ENCODE measurements at places on chromosomes 5 and 9.

- DNase-seq = no peak
These were observed 39.6 kb upstream of the CEP78 start for GRCh38 chr9:78196258-78196657.

DNA sequence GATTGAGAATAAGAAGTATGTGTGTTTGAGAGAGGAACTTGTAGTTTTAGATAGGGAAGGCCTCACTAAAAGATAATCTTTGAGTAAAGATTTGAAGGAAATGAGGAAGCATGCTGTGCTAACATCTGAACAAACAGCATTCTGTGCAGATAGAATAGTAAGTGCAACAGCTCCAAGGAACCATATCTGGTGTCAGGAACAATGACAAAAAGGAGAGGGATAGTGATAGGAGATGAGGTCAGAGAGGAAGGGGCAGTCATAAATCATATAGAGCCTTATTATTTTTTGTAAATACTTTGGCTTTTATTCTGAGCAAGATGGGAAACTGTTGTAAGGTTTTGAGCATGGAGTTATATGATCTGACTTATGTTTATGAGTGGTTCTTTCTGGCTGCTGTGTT, 3.8 kb downstream of the MRPL22 start:
- no peak for DNase-seq

DNA sequence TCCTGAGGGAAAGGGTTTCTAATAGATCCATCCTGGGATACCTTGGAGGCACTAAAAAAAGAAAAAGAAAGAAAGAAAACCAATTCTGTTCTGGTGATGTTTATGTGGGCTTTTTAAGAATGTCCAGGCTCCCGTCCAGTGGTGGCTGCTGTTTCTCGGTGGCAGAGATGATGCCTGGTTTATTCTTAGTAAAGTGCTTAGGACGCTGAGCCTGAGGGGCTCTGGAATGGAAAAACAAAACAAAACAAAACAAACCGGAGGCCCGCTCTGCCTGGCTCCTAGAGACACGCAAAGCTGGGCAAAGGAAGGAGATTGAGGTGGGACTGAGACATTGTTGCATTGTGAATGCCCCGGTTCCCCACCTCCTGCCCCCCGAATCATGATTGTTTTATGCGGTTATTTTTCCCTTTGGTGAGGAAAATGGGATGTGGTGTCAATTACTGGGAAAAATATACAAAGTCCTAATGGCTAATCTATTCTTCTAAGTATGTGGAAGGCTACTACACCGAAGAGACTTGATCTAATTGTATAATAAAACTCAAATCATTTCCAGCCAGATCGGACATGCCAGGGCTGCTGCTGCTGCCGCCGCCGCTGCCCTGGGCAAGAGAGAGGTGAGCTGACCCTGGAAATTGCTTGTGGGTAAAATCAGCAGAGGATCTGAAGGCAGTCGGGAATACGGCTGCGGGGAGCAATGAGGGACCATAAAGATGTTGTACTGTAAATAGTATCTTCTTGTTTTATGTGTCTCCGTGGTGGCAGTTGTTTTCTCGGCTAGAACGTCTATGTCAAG, 644.9 kb downstream of the CCDC171 start:
- DNase-seq = no peak

DNA sequence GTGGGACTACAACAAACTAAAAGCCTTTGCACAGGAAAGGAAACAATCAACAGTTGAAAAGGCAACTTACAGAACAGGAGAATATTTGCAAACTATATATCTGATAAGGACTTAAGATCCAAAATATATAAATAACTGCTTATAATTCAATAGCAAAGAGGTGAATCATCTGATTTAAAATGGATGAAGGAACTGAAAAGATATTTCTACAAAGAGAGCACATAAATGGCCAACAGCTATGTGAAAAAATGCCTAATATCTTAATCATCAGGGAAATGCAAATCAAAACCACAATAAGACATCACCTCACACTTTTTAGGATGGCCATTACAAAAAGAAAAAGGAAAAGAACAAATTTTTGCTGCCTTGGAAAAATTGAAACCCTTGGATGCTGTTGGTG, 100.4 kb downstream of the LURAP1L start:
- no peak for DNase-seq

- DNase-seq = no peak
These were observed 31.4 kb downstream of the FANCC start for GRCh38 chr9:95286151-95286550.

DNA sequence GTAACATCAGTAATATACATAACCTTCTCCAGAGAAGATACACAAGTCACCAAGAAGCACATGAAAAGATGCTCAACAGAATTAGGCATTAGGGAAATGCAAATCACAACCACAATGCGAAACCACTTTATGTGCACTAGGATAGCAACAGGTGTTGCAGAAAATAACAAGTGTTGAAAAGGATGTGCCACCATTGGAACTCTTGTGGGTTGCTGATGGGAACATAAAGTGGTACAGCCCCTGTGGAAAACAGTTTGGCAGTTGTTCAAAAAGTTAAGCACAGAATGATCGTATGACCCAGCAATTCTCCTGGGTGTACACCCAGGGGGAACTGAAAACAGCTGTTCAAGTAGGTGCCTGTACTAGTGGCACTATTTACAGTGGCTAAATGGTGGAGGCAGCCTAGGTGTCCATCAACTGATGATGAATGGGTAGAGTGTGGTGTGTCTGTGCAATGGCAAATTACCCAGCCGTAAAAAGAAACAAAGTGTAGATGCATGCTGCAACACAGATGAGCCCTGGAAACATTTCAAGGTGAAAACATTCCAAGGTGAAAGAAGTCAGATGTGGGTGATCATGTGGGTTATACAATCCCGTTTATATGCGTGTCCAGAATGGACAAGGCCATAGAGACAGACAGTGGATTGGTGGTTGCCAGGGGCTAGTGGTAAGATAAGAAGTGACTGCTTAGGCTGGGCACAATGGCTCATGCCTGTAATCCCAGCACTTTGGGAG, 27.2 kb downstream of the CCDC69 start:
- no peak for DNase-seq

DNA sequence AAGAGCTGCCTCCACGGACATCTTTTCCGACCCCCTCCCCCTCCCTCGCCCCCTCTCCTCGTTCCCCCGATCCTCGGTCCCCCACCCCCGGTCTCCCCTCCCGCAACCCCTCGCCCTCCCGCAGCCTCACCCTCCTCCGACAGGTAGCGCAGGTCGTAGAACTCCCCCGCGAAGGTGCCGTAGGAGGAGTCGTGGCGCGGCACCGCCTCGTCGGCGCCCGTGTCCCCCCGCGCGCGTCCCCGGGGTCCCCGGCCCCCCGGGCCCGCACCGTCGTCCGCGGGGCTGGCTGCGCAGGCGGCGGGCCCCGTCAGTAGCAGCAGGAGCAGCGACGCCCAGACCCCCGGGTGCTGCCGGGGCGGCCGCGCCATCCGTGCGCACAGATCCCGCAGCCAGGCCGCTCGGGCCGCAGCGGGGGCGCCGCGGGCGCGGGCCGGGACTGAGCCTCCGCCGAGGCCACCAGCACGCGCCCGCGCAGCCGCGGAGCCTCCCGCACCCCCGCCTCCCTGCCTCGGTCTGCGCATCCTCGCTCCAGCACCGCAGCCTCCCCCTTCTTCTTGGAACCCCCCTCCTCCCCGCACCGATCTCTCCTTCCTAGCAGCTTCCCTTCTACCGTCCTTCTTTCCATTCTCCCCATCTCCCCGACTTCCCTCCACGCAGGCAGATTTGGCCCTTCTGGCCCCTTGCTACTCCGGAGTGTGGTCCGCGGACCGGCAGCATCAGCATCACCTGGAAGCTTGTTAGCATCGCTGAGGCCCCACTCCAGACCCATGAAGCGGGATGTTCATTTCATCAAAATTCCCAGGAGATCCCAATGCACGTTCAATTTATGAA, at the start of gene FRRS1L:
TSS of gene FRRS1L (minus strand) at position 479 of the 831 bp plus-strand sequence. CDS start at position 368, 111 bp downstream.
- DNase-seq = no peak

DNA sequence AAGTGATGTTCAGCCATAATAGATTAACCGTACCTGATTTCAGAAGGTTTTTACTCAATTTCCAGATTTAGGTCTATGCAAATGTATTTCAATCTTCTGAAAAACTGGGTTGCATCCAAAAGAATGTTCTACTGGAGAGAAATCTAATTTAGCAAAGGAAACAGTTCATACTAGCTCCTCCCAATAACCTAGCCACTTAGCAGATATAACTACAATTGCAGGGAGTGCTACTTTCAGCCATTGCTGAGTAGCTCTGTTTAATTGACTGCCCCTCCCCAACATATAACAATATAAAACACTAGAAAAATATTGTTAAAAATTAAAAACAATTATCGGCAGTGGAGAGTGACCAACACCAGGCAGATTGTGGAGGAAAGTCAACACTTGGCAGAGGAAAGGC, 7.9 kb upstream of the OSMR start:
- DNase-seq = no peak

DNA sequence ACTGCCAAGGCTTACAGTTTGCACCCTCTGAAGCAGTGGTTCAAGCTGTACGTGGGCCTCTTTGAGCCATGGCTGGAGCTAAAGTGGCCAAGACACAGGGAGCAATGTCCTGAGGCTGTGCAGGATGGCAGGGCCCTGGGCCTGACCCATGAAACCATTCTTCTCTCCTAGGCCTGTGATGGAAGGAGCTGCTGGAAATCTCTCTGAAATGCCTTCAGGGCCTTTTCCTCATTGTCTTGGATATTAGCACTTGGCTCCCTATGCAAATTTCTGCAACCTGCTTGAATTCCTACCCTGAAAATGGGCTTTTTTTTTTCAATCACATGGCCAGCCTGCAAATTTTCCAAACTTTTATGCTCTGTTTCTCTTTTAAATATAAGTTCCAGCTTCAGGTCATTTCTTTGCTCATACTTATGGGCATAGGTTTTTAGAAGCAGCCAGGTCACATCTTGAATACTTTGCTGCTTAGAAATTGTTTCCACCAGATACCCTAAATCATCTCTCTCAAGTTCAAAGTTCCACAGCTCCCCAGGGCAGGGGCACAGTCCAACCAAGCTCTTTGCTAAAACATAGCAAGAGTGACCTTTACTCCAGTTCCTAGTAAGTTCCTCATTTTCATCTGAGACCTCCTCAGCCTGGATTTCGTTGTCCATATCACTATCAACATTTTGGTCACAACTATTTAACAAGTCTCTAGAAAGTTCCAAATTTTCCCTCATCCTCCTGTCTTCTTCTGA, 138.3 kb downstream of the OSTF1 start:
- DNase-seq = no peak

GRCh38 chr5:101977729-101978345, 318.2 kb downstream of the SLCO4C1 start:
- DNase-seq = no peak

DNA sequence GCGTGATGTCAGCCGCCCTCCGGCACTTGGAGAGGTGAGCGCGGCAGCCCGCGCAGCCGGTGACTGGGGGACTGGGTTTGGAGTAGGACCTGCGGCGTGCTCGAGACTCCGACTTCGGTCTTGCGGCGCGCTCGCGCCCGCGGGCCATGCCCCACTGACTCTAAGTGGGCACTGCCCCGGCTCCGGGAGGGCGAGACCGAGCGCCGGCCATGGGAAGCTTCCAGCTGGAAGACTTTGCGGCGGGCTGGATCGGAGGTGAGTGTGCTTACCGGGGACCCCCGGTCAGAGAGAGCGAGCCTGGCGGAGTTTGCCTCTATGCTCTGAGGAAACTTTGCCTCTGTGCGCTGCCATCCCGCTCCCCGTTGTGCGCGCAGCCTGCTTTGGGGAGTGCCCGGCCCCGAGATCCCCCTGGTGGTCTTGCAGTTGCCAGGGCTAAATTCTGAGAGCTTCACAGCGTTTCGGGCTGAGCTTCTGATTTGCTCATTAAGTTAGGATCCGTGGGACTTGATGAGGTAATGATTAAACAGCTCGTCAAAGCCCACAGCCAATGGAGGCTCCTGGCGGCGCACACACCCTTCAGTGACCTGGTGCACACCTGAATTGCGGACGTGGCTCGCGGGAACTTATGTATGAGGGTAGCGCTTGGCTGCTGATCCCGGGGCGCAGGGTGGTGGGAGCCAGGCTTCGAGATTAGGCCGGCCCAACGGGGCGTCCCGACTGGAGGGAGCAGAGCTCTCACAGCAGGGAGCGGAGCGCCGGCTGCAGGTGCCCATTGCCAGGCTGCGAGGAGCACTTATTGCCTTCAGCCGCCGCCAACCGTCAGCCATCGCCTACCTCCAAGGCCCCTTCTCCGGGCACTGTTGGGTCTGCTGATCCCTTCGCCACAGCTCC, at the start of gene SLC25A48:
TSS of gene SLC25A48 (plus strand) at position 25 of the 891 bp plus-strand sequence. CDS start at position 210, 185 bp downstream.
- DNase-seq = peak; percentile 68

DNA sequence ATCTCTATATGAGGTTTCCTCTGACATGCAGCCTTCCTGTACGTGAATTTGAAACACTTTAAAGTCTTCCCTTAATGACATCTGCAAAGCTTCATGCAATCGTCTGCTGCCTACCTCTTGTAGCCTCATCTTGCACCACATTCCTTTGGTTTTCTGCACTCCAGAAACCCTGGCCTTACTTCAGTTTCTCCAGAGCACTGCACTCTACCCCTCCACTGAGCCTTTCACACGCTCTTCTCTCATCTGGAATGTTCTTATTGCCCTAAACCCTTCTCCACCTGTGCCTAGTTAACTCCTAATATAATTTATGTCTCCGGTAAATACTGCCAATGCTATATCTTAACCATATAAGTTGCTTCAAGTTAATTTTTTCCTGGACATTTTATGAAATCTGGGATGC, 168.8 kb upstream of the SLC27A6 start:
- no peak for DNase-seq

DNA sequence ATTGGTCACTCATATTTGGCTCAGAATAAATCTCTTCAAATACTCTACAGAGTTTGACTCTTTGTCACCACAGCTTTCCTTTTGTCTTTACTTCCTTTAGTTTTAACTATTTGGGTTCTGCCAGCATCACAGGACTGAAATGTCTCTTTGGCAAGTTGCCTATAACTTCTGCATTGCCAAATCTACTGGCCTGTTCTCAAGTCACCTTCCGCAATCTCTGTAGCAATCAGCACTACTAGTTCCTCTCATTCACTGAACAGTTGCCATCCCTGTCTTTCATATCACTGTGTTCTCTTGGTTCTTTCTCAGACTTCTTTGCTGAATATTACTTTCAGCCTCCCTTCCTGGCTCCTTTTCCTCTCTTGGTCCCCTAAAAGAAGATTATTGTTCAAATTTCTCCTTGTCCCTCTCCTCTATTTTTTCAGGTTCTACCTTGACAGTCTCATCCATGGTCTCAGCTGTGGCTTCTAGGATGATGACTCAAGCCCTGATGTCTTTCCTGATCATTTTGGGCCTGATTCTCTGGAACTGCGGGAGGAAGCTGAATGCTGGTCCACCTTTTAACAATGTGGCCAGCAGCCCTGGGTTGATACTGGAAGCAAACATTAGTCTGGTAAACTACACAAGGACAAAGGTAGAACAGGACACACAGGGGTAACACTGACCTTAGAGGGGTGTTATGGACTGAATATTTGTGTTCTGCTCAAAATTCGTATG, 44.0 kb upstream of the LIFR start:
- no peak for DNase-seq

- DNase-seq = no peak
These were observed 82.4 kb downstream of the BOD1 start for GRCh38 chr5:173534031-173534430.

DNA sequence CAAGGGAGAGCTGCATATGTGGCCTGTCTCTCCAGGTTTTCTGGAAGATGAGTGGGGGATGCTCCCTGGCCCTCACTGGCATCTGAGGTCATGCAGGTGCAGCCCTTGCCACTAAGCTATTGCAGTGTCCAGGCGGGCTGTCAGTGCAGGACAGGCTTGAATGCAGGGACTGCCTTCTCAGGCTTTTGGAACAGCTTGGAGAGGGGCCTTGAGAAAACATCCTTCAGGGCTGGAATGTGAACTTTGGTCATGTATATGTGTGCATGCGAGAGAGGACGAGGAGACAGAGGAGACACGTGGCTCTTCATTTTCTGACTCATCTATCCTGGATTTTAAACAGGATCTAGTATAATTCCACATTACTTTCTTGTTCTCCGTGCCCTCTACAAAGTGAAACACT, 90.3 kb downstream of the MACROH2A1 start:
- DNase-seq = no peak

GRCh38 chr9:29060041-29060440, 1486.8 kb upstream of the C9orf72 start:
- no peak for DNase-seq
